ENCODE measurements at places on chromosomes 11 and 22. TPM values are rescaled to one million over a fixed set of nuclear protein-coding genes. Genes with fewer than 3 reads are reported as not detected.

DNA sequence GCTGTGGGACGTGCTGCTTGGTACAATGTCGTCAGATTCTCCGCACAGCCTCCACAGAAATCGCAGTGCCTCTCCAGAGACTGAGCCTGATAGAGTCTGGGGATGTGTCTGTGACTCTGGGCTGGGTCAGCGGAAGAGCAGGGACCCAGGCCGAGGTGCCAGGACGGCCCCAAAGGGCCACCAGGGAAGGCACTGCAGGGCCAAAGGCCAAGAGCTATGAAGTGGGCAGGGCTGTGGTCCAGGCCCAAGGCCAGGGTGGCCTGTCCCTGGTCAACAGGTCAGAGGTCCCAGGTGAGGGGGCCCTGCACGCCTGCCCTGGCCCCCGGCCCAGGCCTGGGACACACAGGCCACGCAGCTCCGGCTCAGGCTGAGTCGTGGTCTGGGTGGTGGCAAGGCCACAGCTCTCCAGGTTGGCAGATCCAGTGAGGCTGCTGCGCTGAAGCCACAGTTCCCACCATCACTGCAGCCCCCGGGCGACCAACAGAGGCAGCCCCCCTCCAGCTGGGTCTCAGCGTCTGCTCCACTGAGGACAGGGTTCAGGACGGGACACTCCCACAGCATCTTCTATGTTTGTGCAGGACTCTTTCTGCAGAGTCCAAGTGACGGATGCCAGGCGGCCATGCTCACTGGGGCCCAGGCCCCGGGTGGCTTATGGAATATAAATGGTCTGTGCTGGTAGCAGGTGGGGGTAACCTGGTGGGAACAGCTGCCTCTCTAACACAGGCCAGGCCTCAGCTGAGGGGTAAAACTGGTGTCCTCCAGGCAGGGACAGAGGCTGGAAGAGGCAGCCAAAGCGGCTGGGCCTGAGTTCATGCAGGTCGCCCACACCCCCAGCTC lies 4.8 kb upstream of the PIM3 start:
- DNase-seq: no peak

NCAM1 gene
- total RNA-seq: not detected

GRCh38 chr11:119803726-119804294 lies 74.8 kb upstream of the NECTIN1 start:
- DNase-seq: no peak

NPAS4 gene
- total RNA-seq: under 0.01 TPM

DNA sequence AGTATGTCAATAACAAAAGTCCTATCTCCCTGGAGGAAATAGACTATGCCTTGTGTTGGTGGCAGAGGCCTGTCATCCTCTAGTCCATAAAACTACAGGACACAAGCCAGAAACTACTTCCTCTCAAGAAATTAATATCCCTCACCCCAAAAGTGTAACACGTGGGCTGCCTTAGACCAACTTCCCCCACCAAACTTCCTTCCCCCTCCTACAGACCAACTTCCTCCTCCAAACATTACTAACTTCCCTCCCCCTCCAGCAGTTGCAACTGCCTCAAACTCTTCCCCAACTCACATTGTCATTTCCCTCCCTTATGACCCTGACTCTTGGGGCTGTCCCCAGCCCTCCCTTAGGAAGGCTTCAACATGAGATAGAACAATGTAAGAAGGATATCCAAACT lies 6.3 kb downstream of the OR52K2 start:
- DNase-seq: no peak

NEFH gene
- 1.7 TPM for total RNA-seq

GRCh38 chr22:23781065-23781464 lies 5.7 kb upstream of the SMARCB1 start:
- no peak for DNase-seq

DNA sequence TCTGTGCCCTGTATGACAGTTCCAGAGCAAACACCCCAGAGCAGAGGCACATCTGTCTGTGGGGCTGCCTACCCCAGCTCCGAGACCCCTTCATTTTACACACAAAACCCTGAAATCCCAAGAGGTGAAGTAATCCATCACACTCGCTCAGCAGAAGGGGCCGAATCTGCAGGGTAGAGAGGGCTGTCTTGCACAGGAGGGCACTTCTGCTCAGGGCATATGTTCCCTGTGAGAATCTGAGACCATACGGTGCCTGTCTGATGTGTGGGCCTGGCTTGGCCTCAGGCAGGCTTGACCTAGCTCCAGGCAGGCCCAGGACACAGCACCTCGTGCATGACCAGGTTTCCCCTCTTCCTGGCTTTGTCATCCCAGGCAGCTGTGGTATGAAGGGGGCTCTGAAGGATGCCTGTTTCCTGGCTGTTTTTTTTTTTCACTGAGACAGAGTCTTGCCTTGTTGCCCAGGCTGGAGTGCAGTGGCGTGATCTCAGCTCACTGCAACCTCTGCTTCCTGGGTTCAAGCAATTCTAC lies 37.2 kb downstream of the GRIK4 start:
- no peak for DNase-seq

LDHA gene
- 2,567 TPM for total RNA-seq

GRCh38 chr11:112795911-112796649 lies 165.1 kb upstream of the NCAM1 start:
- no peak for DNase-seq

DNA sequence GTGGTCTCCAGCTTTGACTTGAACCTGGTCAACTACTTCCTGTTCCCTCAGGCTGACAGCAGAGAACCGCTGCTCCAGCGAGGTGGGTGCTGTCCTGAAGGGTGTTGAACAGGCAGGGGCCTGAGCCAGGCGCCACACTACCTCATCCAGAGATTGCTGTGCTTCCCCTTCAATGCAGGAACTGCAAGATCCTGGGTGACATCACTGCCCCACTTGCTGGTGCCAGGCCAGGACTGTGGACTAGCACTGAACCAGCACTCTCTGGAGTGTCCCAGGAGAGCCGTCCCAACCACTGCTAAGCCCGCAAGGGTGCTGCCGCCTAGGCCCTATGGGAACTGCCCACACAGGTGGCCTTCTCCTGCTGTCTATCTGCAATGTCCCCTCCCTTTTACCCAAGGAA lies 51.7 kb downstream of the GAB4 start:
- no peak for DNase-seq

- no peak for DNase-seq
Observed at GRCh38 chr22:26780521-26780920, 123.1 kb downstream of the MIAT start.

- peak; percentile 90 for DNase-seq
Observed at GRCh38 chr22:35627267-35628041, 10.3 kb upstream of the MB start.

UPK2 gene
- total RNA-seq: not detected

- no peak for DNase-seq
Observed at GRCh38 chr11:117706322-117706814, 90.6 kb downstream of the DSCAML1 start.

GGTLC2 gene
- not detected for total RNA-seq
